ENCODE measurements at places on chromosomes 5 and 9.

GRCh38 chr5:128493657-128494329 is 44.3 kb downstream of the FBN2 start:
- DNase-seq = no peak

DNA sequence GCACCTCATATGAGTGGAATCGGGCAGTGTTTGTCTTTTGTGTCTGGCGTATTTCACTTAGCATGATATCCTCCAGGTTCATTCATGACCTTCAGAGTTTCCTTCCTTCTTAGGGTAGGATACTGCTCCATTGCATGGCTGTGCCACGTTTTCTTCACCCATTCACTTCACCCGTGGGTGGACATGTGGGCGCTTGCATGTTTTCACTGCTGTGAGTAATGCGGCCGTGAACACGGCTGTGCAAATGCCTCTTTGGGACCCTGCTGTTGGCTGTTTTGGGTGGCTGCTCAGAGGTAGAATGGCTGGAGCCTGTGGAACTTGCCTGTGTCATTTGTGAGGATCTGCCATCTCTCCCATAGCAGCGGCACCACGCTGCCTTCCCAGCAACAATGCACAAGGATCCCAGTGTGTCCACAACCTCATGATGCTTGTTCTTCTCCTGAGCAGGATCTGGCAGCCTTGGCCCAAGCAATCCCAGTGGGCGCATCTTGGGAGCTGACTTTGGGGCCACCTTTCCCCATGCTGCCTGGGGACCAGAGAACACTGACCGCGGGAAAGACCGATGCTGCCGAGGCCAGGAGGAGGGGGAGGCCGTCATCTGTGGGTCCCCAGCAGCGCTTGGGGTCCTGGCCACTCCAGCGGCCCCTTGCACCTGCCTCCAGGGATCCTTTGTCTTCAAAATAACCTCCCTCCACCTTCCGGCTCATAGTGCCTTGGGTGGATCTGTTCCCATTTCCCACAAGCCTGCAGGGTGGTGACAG is 2.3 kb upstream of the SCGB3A1 start:
- DNase-seq = no peak

- no peak for DNase-seq
Measured at GRCh38 chr5:68946728-68947127, 147.1 kb upstream of the SLC30A5 start.

- DNase-seq = no peak
Measured at GRCh38 chr9:126859111-126859510, 1.3 kb upstream of the ZBTB34 start.

GRCh38 chr9:1759771-1760300 is 255.3 kb upstream of the SMARCA2 start:
- DNase-seq = no peak

DNA sequence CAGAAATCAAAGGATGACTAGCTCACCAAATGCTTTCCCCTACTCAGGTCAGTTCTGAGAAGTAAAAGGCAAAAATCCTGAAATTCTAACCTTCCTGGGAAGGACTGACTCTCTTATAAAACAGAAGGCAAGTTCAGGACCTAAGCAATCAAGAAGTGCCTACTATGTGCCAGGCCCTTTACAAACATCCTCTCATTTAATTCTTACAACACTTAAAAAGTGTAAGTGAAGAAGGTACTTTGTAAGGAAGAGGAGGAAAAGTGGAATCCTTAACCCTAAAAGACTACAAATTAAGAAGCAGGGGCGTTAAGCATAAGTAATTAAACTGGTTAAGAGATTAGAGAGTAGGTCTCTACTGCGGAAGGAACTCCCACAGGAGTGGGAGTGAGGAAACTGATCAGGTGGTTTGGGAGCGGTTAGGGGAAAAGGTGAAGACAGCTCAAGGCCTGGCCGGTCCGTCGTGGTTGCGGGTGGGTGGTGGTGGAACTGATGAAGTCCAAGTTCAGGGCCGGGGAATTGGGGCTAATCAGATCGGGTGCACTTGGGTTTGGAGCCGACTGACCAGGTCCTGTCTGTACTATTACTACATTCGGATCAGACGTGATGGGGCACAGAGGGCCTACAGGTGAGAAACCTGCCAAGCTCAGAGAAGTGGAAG is 839 bp downstream of the MED27 start:
- no peak for DNase-seq

DNA sequence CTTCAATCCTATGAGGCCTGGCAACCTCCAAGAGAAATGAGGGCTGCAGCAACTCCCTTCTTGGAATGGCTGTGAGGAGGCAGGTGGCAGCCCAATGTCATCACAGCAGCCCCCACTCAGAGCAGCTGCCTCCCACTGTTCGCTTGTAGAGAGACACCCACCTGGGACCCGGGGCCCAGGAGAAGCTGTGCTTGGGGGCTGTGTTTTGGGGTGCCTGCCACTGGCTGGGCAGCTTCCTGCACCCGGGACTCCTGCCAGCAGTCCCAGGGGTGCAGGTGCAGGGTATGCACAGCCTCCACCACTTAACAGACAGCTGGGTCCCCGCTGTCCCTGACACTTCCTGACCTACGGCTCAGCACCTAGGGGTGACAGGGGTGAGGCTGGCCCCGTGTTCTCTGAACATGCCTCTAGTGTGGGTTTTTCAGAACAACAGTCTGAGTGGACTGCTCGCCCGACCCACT is 26.2 kb downstream of the NIPAL4 start:
- DNase-seq = no peak

DNA sequence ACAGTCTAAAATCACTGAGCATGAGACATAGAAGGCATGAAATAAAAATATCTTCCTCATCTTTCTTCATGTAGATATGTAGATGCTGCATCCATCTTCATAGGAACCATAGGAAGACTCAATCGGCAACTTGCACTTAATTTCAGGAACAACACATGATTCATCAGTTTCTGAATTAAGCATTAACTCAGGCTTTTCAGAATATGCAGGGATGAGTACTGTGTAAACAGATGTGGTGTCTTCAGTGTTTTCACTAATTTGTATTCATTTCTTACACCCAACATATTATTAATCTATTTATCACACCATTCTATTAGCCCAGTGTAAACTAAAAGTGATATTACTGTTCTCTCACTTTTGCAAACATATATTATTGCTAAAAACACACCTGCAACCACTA is 305.9 kb upstream of the DAB2 start:
- no peak for DNase-seq

DNA sequence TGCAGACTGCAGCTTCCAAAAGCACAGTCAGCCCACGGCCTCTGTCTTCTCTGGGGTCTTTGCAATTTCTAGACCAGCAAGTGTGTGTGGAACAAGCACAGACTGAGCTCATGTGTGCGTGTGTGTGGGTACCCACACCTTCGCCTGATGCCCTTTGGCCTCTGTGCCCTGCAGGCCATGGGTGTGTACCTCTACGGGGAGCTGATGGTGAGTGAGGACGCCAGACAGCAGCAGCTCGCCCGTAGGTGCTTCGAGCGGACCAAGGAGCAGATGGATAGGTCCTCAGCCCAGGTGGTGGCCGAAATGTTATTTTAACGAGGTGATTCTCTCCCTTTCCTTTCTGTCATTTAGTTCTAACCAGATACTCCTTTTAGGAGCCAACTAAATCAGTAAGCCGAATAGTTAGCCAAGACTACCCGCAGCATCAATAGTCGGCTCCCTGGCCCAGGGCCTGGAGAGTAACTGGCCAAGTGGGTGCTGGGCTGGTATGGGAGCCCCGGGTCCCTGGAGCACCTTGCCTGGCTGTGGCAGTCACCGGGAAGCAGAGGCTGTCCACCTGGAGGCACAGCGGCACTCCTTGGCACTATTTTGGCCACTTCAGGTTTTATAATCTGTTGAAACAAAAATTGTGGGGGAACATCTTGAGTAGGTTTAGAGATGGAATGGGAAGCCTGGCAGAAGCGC is 235.0 kb downstream of the FANCC start:
- no peak for DNase-seq

- no peak for DNase-seq
Measured at GRCh38 chr5:154755361-154756008, at the start of gene LARP1. LARP1 (plus strand) TSS chr5:154755377; CDS start chr5:154755758, 381 bp downstream.

DNA sequence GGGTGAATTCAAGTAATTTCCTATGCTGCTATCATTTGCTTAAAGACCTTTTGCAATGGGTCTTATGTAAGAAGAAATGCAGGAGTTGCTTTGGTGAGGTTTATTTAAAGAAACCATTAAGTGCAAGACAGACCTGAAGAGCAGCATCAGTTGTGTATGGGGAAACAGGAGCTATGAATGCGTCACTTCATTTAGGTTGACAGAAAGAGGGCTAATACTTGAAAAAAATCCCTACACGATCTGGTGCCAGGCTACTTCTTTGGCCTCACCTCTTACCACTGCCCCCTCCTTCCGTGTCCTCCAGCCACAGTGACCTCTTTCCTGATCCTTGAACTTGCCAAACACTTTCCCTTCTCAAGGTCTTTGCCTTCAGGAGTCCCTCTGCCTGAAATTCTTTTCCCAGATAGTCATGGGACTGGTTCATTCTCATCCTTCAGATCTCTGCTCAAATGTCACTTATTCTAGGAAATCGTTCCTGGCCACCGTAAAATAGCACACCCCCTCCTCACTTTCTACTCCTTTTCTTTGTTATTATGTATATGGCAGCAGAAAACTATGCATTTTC is 1.4 kb upstream of the JAK2 start:
- no peak for DNase-seq

DNA sequence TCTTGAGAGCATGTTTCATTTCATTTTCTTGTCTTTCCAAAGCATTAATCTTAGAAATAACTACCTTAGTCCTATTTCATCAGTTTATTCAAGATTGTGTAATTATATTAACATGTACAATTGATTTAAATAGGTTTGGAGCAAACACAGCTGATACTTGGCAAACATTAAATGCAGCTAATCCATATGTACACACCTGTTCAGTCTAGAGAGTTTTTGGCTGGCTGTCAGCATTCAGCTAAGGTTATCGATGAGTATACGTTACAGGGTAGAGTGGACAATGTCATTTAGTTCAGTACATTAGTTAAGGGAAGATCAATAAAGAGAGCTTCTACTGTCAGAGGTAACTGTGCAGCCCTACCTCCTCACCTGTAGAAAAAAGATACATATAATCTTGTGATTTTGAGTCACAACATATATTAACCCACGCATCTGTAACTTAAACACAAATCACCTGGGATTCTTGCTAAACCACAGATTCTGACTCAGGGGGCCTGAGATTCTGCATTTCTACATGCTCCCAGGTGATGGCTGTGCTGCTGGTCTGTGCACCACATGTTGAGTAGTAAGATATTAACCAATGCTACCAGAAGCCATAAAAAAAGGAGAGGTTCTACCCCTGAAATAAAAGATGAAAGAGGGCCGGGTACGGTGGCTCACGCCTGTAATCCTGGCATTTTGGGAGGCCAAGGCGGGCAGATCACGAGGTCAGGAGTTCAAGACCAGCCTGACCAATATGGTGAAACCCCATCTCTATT is 34.1 kb upstream of the PCA3 start:
- peak; percentile 97 for DNase-seq

DNA sequence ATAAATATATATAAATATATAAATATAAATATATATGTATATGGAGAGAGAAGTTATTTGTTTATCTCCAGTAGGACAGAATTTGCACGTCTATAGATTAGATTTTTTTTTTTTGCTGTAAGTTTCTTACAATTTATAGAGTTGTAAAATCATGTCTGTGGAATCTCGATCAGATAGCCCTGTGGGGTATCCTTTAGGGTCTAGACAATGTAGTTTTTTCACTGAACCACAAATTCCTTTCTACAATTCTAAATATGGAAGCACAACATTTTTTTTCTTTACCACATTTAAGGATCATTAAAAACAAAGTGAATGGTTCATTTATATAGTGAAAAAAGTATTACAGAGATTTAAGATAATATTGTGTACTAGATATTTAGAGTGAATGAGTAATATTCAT is 384.2 kb upstream of the ZNF608 start:
- DNase-seq = no peak

DNA sequence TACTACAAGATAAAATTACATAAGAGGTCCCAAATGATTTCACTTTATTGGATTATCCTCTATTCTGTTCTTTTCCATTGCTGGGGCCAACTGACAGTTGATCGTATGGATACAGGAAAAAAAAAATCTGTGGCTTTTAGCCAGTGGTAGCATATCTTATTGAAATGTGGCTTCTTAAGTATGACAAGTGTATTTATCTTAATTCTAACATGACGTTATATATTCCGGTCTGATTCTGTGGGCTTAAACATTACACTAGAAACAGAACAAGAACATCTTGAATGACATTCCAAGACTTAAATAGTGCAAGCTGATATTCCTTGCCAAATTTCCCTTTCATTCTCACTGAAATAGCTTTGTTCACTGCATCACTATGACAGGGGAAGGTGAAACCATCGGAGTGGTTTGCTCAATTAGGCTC is 117.9 kb downstream of the INSYN2B start:
- no peak for DNase-seq

DNA sequence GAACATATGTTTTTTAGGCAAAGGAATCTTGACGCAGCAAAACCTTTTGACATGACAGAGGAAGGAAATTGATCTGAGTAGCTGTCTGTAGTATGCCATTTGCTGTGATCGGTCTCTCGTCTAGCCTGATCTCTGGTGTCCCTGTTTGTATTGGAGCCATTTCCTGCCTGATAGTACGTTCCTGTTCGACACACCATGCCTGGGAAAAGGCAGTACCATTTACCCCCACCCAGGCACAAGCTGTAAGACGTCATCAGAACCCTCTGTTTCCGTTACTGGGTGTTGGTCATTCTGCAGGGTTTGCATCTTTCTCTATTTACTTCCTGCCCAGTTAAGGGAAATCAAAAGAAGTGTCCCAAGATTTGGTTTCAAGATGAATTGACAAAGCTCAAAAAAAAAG is 129.7 kb downstream of the CEMIP2 start:
- DNase-seq = no peak

GRCh38 chr5:1098986-1099597 is 12.8 kb downstream of the SLC12A7 start:
- DNase-seq = no peak

GRCh38 chr9:37801287-37801850 is 772 bp downstream of the DCAF10 start:
- no peak for DNase-seq

- DNase-seq = no peak
Measured at GRCh38 chr9:29039258-29039657, 1466.0 kb upstream of the C9orf72 start.

- no peak for DNase-seq
Measured at GRCh38 chr5:168992016-168992415, 308.9 kb downstream of the SLIT3 start.

- no peak for DNase-seq
Measured at GRCh38 chr5:122190156-122190555, 60.8 kb downstream of the ZNF474 start.

DNA sequence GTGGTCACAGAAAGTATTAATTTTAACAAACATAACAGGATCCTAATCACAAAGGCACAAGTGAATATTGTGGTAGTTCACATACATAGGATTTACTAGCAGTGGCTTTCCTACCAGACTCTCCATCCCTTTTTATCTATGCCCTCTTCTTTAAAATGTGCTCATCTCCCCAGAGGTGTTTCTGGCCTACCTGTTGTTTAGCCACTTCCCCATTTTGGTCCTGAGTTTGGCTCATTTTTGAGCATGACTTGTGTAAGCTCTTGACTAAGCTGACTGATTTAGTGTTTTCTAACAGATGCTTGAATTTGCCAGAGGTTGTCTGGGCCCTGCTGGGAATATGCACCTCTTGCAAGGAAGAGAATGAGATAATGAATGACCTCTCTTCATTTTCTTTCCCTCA is 517.7 kb upstream of the CLINT1 start:
- DNase-seq = no peak

- DNase-seq = no peak
Measured at GRCh38 chr5:95720094-95720786, 10.9 kb upstream of the RHOBTB3 start.
